ENCODE measurements at places on chromosomes 4 and X. TPM values are rescaled to one million over a fixed set of nuclear protein-coding genes. Genes with fewer than 3 reads are reported as not detected.

DNA sequence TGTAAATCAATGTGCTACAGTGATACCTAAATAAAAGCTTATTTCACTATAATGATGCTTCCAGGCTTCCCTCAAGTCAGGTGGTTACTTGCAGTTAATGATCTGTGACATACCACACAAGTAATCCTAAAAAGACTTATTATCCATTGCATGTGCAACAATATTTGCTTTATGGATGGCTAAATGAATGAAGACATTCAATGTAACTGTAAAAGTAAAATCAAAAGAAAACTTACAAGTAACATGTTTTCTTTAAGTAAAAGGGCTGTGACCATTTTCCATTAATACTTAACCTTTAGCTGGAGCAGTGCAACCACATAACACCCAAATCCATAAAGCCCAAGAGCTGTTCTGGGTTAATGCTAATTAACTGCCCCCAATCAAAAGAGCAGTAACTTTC, 42.6 kb downstream of the RAB28 start:
- no peaks in the 10 kb centered on the region for H3K27me3 ChIP-seq
- no peak overlapping the region for H3K27ac ChIP-seq
- no peak overlapping the region for H3K4me3 ChIP-seq
- peaks cover 8% of the 10 kb centered on the region for H3K36me3 ChIP-seq
- H3K4me1 ChIP-seq = peaks cover 10% of the 10 kb centered on the region

- DNase-seq = no peak
- H3K4me3 ChIP-seq = no peak overlapping the region
These were observed 30.0 kb downstream of the PCGF3 start for GRCh38 chr4:735583-735982.

- H3K4me1 ChIP-seq = peaks cover 29% of the 10 kb centered on the region
- H3K36me3 ChIP-seq = peaks cover 3% of the 10 kb centered on the region
- H3K27me3 ChIP-seq = no peaks in the 10 kb centered on the region
- H3K4me3 ChIP-seq = peak overlapping the region; percentile 83
- peak overlapping the region; percentile 63 for H3K27ac ChIP-seq
These were observed 1.2 kb downstream of the TCEANC start for GRCh38 chrX:13654116-13654515.

GRCh38 chr4:17709763-17710068, 71.7 kb downstream of the FAM184B start:
- H3K27ac ChIP-seq = no peak overlapping the region
- H3K4me3 ChIP-seq = no peak overlapping the region
- no peak for DNase-seq
- no peaks in the 10 kb centered on the region for H3K27me3 ChIP-seq
- no peaks in the 10 kb centered on the region for H3K36me3 ChIP-seq

DNA sequence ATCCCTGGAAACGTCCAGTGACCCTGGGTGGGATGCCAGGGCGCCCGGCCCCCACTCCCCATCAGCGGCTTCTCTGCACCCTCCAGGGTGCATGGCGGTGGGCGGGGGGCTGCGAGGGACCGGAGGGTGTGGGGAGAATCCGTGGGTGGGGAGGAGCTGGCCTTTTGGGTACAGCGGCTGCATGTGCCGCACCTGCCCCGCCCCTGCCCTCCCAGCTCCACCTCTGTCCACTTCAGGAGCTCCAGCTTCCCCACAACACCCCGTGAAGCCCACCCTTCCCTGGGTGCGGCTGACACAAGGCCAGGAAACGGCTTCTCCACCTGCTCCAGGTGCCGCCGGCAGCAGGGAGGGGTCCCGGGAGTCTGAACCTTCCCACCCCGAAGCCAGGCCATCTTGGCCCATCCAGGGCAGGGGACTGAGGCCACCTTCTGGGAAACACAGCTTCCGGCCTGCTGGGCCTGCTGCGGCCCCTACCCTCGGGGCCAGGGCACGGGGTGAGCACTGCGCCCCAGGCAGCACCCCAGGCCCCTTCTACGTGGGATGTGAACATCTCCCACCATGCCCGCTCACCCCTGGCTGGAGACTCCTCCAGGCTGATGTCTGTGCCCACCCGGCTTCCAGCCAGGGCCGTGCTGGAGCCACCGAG, 34.6 kb downstream of the CPLX1 start:
- no peak overlapping the region for H3K27ac ChIP-seq
- peaks cover 34% of the 10 kb centered on the region for H3K27me3 ChIP-seq
- no peak overlapping the region for H3K4me3 ChIP-seq
- peaks cover 34% of the 10 kb centered on the region for H3K4me1 ChIP-seq

GRCh38 chr4:184094532-184095159, 123.0 kb downstream of the ENPP6 start:
- H3K27me3 ChIP-seq = peaks cover 9% of the 10 kb centered on the region
- no peak overlapping the region for H3K27ac ChIP-seq
- peaks cover 10% of the 10 kb centered on the region for H3K4me1 ChIP-seq
- H3K36me3 ChIP-seq = no peaks in the 10 kb centered on the region
- no peak for DNase-seq

- no peaks in the 10 kb centered on the region for H3K4me1 ChIP-seq
- no peaks in the 10 kb centered on the region for H3K27me3 ChIP-seq
- DNase-seq = no peak
- no peaks in the 10 kb centered on the region for H3K36me3 ChIP-seq
- H3K4me3 ChIP-seq = no peak overlapping the region
These were observed 168.4 kb upstream of the NRK start for GRCh38 chrX:105653891-105654290.

GRCh38 chrX:134580907-134581306, 77.4 kb downstream of the PLAC1 start:
- peaks cover 5% of the 10 kb centered on the region for H3K27me3 ChIP-seq
- H3K36me3 ChIP-seq = no peaks in the 10 kb centered on the region
- no peak for DNase-seq
- H3K4me1 ChIP-seq = no peaks in the 10 kb centered on the region
- H3K4me3 ChIP-seq = no peak overlapping the region

The SPIN2A gene
- total RNA-seq = 0.63 TPM

The CSN1S1 gene
- not detected for total RNA-seq

- H3K4me3 ChIP-seq = peak overlapping the region; percentile 45
- peaks cover 42% of the 10 kb centered on the region for H3K4me1 ChIP-seq
- H3K27ac ChIP-seq = peak overlapping the region; percentile 95
- H3K36me3 ChIP-seq = no peaks in the 10 kb centered on the region
- no peaks in the 10 kb centered on the region for H3K27me3 ChIP-seq
These were observed 19.9 kb upstream of the MXD4 start for GRCh38 chr4:2281575-2282343.

DNA sequence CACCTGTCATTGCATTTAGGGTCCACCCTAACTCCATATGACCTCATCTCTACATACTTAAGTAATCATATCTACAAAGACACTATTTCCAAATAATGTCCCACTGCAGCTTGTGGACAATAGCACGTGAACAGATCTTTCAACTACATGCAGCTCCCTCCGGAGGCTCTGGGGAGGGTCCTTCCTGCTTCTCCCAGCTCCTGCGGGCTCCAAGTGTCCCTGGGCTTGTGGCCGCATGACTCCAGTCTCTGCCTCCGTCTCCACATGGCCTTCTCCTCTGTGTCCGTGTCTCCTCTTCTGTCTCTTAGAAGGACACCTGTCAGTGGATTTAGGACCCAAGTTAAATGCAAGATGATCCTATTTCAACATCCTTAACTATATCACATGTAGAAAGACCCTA, 52.7 kb downstream of the ASMT start:
- H3K4me1 ChIP-seq = peaks cover 21% of the 10 kb centered on the region
- no peaks in the 10 kb centered on the region for H3K27me3 ChIP-seq
- no peak overlapping the region for H3K27ac ChIP-seq
- no peak overlapping the region for H3K4me3 ChIP-seq

DNA sequence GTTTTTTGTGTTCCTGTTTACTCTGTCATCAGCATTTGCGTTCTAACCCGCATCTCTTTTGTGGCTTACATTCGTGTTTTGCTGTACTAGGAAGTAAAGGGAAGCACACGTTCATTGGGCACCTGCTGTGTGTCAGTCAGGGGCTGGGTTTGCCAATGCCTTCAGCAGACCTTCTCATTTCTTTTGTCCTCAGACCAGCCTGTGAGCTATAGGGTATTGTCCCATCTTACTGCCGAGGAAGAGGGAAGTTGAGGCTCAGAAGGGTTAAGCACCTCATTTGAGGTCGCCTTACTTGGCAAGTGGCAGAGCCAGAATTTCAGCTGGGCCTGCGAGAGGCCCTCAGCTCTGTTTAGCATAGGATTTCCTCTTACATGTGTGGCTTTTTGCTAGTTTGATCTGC, 8.7 kb downstream of the TBC1D14 start:
- H3K4me3 ChIP-seq = peak overlapping the region; percentile 62
- no peaks in the 10 kb centered on the region for H3K27me3 ChIP-seq
- H3K27ac ChIP-seq = peak overlapping the region; percentile 92
- DNase-seq = peak; percentile 46
- peaks cover 12% of the 10 kb centered on the region for H3K36me3 ChIP-seq

- H3K27me3 ChIP-seq = peaks cover 11% of the 10 kb centered on the region
- no peaks in the 10 kb centered on the region for H3K36me3 ChIP-seq
- DNase-seq = no peak
- no peak overlapping the region for H3K4me3 ChIP-seq
These were observed 20.2 kb upstream of the SETD7 start for GRCh38 chr4:139576219-139576618.

The C4orf54 gene
- not detected for total RNA-seq

- peak; percentile 42 for DNase-seq
- no peaks in the 10 kb centered on the region for H3K27me3 ChIP-seq
- H3K4me3 ChIP-seq = no peak overlapping the region
- peak overlapping the region; percentile 16 for H3K27ac ChIP-seq
These were observed 26.9 kb downstream of the AFF1 start for GRCh38 chr4:86961605-86962295.

GRCh38 chr4:173301518-173302201, 32.5 kb downstream of the HMGB2 start:
- H3K36me3 ChIP-seq = peaks cover 5% of the 10 kb centered on the region
- H3K4me1 ChIP-seq = no peaks in the 10 kb centered on the region
- peak; percentile 46 for DNase-seq
- no peak overlapping the region for H3K27ac ChIP-seq

All from activated CD8-positive, alpha-beta T cell treated with anti-CD3 and anti-CD28 coated beads, Interleukin-2, amount 10 ng/mL, durations not matched to agents 7 days and 5 days (primary cell).